ENCODE measurements at places on chromosomes 3 and 15.

GRCh38 chr3:195268576-195269309 lies 2.2 kb downstream of the XXYLT1 start:
- no peak for DNase-seq

- peak; percentile 44 for DNase-seq
Measured at GRCh38 chr15:58873267-58873666, 60.2 kb downstream of the SLTM start.

DNA sequence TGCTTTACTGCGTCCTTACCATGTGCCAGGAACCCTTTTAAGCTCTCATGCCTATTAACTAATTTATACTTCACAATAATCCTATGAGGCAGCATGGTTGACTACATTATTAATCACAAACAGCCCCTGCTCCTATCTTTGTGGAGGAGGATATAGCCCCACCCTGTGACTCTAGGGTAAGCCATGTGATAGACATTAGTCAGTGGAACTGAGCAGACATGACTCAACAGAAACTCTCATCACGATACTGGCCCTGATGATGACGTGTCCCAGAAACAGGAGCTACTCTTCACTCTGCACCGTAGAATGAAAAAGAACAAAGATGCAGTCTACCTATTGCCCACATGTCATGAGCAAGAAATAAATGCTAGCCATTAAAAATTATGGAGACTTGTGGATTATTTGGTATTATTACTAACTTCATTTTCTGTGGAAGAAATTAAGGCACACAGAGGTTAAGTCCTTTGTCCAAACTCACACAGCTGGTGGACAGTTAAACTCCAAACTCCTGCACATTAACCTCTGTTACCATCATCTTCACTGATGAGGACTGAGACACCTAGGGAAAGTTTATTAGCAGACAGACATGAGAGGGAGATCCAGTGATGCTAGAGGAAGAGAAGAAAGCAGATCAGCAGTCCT lies 51.2 kb downstream of the CFAP20DC start:
- peak; percentile 95 for DNase-seq

GRCh38 chr3:68088636-68089035 lies 434.2 kb upstream of the SUCLG2 start:
- DNase-seq: no peak

- DNase-seq: peak; percentile 65
Measured at GRCh38 chr3:7322957-7323669, 462.2 kb downstream of the GRM7 start.

GRCh38 chr3:14370720-14371572 lies 31.5 kb upstream of the SLC6A6 start:
- DNase-seq: no peak

DNA sequence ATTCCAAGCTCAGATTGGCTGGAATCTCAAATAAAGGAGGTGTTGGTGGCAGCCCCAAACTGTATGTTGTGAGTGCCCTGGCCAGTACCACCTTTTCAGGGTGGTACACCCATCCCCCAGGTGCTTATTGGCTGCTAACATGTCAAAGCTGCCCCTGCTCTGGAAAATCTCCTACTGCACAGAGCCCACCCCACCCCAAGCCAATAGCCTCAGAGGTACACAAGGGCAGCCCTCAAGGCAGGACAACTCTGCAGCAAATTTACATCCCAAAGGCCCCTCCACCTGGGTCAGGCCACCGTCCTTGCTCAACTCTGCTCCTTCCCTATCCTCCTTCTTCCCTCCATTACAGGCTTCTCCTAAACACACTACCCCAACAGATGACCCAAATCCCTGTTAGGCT lies 37.1 kb upstream of the LYZL4 start:
- DNase-seq: no peak

DNA sequence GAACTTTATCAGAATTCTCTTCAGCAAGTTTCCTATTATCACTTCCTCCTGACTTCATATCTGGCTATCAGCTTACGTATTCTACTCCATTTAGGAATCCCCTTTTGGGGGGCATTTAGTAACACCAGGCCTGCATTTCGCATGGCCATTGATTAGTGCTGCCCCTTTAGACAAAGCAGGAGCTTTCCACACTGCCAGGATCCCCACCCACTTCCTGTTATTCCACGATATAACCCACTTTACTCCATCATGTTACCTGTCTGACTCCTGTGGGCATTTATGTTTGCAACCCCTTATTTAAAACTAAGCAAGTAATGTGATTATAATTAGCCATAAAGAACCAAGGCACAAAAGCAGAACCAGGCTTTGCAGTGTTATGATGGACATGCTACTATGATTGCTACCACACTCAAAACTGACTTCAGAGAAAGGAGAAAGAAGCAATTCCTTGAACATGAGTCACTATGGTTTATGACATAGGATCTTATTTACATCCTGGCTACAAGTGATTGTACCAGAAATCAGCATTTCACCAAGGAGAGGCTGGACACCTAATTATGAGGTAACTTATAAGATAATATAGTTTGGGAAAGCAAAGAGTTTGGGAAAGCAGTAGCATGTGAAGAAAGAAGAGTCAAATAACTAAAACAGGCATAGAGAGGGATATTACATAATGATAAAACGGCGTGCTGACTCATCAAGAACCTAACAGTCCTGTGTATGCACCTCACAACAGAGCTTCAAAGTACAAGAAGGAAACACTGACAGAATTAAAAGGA lies 96.3 kb downstream of the IGSF11 start:
- DNase-seq: peak; percentile 8

- peak; percentile 14 for DNase-seq
Measured at GRCh38 chr3:155891321-155891720, 20.9 kb downstream of the GMPS start.

GRCh38 chr3:5874931-5875341 lies 687.4 kb downstream of the EDEM1 start:
- DNase-seq: no peak

- no peak for DNase-seq
Measured at GRCh38 chr3:197559651-197560050, 3.9 kb upstream of the BDH1 start.

Measured in astrocyte (in vitro differentiated cells and primary cell).